ENCODE measurements at places on chromosomes 11 and 22. TPM values are rescaled to one million over a fixed set of nuclear protein-coding genes. Genes with fewer than 3 reads are reported as not detected.

The PPARA gene
- 12.7 TPM for total RNA-seq

The GNAZ gene
- 17.9 TPM for total RNA-seq

The C11orf87 gene
- not detected for total RNA-seq

The RFPL2 gene
- total RNA-seq, result 1.8 TPM

The OR51I1 gene
- not detected for total RNA-seq

The CASP5 gene
- total RNA-seq, result not detected

The TCN1 gene
- total RNA-seq, result not detected

The DENND6B gene
- 8.0 TPM for total RNA-seq

The EIF1AD gene
- total RNA-seq, result 40.4 TPM

The NKAPD1 gene
- 19.8 TPM for total RNA-seq

The DGCR2 gene
- 58.4 TPM for total RNA-seq

The IFITM10 gene
- total RNA-seq, result 1.0 TPM

The HTR3B gene
- not detected for total RNA-seq

All from endodermal cell (in vitro differentiated cells).